Activated naive CD8-positive, alpha-beta T cell treated with anti-CD3 and anti-CD28 coated beads, Interleukin-2, amount 50 U/mL, for 24 hours (primary cell): ENCODE measurements at places on chromosomes 6 and 20.

DNA sequence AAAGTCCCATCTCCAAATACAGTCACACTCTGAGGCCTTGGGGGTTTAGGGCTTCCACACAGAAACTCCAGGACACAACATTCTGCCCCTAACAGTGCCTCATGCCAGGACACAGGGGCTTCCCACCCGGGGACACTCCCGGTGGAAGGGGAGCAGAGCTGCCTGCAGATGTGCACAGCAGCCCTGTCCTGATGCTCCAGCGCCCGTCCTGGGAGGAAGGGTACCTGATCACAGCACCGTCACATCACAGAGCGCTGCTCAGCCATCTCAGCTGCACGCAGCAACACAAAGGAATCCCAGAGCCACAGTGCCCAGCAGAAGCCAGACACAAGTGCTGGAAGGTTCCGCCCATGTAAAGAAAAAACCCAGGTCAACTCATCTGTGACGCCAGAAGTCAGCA, 156.7 kb downstream of the TAF4 start:
- no peak for DNase-seq

DNA sequence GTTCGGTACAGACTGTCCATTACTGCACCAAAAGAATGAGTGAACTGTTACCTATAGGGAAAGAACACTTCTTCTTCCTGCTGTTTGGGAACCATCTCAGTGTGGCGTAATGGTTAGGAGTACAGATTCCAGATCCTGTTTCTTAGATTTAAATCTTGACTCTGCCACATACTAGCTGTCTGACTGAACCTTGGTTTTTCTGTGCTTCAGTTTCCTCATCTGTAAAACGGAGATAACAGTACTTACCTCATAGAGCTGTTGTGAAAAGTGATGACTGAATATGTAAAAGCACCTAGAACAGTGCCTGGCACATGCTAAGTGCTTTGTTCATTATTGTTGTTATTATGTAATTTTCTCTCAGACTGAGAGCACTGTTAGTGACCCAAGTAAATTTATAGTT, 39.8 kb downstream of the STX11 start:
- DNase-seq, result no peak

DNA sequence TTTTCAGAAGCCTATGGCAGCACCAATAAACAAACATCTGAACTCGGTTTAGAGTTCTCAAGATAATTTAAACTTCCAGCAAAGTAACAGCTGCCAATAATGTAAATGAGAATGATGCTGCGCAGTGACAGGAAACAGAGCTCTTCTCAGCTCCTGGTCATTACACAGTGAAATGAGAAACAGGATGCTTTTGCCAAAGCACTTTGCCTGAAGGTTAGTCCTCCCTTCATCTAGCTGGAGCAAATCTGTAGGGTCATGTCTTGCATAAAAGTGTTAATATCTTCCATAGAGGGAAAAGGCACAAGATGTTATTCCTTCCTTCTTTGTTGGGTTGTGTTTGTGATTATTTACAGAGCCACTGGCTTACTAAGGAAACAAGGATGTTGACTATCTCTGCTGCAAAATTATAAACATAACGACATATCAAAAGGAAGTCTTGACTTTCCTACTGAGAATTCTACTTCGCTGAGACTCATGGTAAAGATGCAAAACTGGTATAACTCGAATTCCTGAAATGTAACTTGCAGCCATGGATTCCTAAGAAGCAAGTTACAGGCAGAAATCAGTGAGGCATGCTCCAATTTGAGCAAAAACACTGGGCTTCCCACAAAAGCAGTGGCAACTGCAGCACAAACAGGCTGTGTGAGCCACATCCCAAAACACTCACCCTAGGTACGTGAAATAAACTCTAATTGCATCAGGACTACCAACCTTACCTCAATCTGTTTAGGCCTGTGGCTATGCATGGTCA, 102.5 kb upstream of the BEND6 start:
- DNase-seq, result no peak

- DNase-seq, result peak; percentile 7
These were observed 118.4 kb downstream of the FARS2 start for GRCh38 chr6:5379647-5380242.

- no peak for DNase-seq
These were observed 17.8 kb upstream of the MYT1 start for GRCh38 chr20:64146301-64146935.

DNA sequence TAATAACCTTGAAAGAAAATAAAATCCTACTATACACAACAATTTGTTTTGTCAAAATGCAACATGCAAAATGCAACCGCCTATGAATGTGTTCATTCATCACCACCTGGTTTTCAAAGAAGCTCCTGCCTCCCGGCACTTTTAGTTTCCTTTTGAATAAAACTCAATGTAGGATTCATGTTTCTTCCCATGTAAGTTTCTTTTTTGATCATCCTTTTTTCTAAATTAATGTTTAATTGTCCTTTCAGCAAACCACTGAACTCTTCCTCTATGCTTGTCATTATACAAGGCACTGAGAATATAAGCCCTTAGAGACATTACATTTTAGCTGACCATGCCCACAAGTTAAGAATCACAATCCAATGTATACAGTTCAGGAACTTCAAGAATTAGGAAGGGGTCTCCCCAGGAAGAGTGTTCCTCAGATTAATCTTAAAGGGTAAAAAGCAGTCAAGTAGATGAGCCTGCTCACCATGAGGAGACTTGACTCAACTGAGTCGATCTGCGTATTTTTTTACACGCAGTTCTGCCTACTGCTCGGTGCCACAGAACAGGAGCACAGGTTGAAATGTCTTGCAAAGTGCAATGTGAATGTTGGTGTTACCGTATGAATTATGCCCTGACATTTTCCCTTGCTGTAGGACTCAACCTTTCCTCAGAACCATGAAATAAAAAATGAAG, 7.2 kb upstream of the THEMIS start:
- DNase-seq, result no peak

- no peak for DNase-seq
These were observed 149.3 kb upstream of the CCN2 start for GRCh38 chr6:132100388-132100990.

- no peak for DNase-seq
These were observed 1296.6 kb downstream of the EPHA7 start for GRCh38 chr6:92122746-92123145.

GRCh38 chr6:134549854-134550253, 231.9 kb upstream of the SGK1 start:
- no peak for DNase-seq

DNA sequence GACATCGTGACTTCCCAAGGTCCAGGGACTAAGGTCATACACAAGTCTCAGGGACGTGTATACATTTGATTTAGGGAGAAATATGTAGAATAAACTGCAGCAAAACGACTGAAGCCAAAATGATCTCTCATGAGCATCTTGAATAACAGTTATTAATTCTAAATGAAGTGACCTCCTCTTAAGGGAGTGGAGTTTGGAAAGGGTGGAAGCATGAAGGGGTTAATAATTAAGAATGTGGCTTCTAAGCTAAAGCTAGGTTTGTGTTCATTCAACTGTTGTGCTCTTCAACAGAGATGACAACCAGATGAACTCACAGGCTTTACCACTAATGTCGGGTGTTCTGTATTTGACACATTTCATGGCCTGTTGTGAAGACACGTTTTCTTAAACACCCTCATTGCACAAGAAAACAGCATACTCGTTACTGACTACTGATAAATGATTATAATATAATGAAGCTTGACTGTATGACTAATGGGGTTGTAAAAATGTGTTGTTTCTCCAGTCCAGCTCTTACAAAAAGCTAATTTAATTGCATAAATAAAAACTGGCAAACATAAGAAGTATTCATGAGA, 1.5 kb downstream of the PPP1R14C start:
- no peak for DNase-seq

DNA sequence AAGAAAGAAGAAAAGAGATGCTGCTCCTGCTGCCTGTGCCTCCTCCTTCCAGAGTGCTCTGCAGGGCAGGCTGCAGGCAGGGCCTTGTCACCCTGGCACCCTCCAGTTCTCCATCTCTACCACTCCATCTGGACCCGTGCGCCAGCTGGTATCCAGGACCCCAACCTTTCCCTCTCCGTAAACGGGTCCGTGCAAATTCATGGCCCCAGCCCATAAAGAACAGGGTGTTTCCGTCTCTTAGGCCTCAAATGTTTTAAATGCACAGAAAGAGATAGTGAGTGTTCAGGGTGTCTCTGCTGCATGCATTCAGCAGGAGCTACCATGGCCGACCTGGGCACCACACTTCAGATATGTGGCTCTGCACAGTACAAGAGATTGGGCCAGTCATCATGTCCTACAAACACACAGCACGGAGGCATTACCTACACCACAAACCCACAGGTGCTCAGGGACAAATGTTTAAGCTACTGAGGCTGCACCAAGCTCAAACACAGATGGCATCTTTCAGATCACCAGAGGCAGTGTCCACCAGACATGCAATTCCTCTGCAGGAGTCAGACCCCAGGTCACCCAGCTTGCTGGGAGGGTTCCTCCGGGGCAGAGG, 258.1 kb downstream of the DLL1 start:
- DNase-seq, result no peak

- no peak for DNase-seq
These were observed 26.1 kb downstream of the RRBP1 start for GRCh38 chr20:17655865-17656479.
